Activated CD4-positive, alpha-beta T cell treated with anti-CD3 and anti-CD28 coated beads, Interleukin-2, amount 10 ng/mL, durations not matched to agents 24 days and 14 days (primary cell): ENCODE measurements at places on chromosomes 7 and 10. TPM values are rescaled to one million over a fixed set of nuclear protein-coding genes. Genes with fewer than 3 reads are reported as not detected.
A peak's percentile ranks its signal among the peaks of the same experiment; 100 is the strongest.

DNA sequence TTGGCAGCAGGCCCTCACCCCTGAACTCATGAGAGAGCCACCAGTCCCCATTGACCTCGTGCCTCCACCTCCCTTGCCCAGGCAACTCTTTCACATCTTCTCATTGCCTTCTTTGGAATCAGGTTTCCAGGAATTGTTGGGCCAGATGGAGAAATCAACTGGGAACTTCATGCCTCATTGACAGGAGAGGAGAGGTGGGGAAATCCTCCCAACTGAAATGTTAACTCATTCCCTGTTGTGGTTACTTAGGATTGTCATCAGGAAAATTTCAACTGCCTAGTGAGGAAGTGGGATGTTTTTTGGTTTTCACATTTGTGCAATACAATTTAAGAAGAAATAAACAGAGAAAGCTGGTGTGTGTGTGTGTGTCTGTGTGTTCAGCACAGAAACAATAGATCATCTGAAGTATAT is 106.6 kb upstream of the INHBA start:
- H3K36me3 ChIP-seq: no peaks in the 10 kb centered on the region
- H3K27me3 ChIP-seq: no peaks in the 10 kb centered on the region
- H3K4me3 ChIP-seq: no peak overlapping the region
- peaks cover 5% of the 10 kb centered on the region for H3K4me1 ChIP-seq
- no peak overlapping the region for H3K27ac ChIP-seq

GRCh38 chr10:96588616-96589419 is 2.0 kb upstream of the TM9SF3 start:
- H3K36me3 ChIP-seq: peaks cover 6% of the 10 kb centered on the region
- no peak overlapping the region for H3K27ac ChIP-seq
- peaks cover 18% of the 10 kb centered on the region for H3K27me3 ChIP-seq
- H3K4me1 ChIP-seq: peaks cover 16% of the 10 kb centered on the region
- peak; percentile 69 for DNase-seq

SLC16A12 gene
- total RNA-seq: not detected in 2 replicates

CRYGN gene
- not detected in 2 replicates for total RNA-seq
